ENCODE measurements at places on chromosomes 13 and 19.

- DNase-seq = peak; percentile 36
Observed at GRCh38 chr13:27379694-27380641, 44.5 kb upstream of the GTF3A start.

- no peak for DNase-seq
Observed at GRCh38 chr13:97932036-97932435, 21.4 kb upstream of the IPO5 start.

DNA sequence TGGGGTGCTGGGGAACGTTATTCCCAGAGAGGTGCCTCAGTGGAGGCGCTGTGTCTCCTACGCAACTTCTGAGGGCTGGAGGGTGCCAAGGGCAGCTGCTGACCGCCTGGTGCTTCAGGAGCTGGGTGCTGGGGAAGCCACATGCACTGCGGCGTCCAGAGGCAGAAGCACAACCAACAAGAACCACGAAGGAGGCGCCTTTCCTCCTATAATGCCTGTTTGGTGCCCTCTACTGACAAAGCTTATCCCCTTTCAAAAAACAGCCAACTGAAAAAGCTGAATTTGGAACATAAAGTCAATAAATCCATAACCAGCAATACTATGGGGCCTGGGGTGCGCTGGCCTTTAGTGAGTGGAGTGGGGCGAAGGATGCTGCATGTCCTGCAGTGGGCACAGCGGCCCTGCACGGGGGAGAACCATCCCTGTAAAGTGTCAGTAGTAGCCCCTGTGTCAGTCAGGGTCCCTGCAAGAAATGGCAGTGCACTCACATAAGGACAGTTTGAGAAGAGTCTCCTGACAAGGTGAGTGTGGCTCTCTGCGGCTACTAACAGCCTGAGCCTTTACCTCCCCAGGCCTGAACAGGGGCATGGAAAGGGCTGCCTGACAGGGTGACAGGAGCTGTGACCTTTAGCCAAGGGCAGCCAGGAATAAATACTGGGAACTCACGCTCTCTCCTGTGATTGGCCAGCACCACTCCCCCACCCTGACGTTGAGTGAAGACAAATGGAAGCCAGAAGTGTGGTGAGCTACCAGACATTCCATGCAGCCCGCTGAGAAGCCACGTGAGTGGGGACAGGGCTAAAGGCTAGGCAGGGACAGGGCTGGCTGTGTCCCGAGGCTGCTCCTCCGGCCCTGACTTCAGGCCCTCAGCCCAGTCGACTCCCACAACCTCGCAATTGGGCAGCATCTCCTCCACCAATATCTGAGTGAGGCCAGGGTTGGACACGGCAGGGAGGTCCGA, 4.5 kb upstream of the B3GNT8 start:
- no peak for DNase-seq

GRCh38 chr13:98089246-98089645, 53.6 kb upstream of the FARP1 start:
- DNase-seq = no peak

DNA sequence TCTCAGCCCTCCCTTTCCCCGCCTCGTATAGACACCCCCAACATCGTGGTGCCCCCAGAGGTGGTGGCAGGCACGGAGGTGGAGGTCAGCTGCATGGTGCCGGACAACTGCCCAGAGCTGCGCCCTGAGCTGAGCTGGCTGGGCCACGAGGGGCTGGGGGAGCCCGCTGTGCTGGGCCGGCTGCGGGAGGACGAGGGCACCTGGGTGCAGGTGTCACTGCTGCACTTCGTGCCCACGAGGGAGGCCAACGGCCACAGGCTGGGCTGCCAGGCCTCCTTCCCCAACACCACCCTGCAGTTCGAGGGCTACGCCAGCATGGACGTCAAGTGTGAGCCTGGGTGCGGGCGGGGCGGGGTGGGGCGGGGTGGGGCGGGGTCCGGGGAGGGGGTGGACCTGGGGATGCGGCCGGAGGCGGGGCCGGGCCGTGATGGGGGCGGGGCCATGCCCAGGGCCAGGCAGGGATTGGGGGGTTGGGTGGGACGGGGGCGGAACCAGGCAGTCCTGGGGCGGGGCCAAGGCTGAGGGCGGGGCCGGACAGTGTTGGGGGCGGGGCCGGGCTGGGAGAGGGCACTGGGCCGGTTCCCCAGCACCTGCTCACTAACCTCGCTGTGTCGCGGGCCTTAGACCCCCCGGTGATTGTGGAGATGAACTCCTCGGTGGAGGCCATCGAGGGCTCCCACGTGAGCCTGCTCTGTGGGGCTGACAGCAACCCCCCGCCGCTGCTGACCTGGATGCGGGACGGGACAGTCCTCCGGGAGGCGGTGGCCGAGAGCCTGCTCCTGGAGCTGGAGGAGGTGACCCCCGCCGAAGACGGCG, 7.8 kb downstream of the MAG start:
- no peak for DNase-seq

DNA sequence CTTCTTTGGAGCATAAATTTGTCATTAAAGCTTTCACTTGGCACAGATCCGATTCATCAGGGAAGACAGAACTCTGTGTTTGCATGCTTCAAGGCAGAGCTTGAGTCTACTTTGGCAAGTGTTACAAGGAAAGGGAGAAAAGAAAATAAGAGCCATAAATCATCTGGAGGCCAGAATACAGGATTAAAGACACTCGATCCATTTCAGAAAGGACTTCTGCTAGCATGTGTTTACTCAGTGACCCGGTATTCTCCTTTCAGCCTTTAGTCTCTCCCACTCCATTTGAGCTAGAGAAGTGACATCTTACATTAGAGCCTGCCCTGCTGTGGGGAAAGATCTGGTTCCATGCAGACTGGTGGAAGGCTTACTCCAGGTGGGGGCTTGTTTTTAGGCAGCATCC, 306.4 kb downstream of the KLF5 start:
- DNase-seq = no peak

- DNase-seq = no peak
Observed at GRCh38 chr13:23794267-23795161, 94.7 kb downstream of the MIPEP start.
